ENCODE measurements at places on chromosomes 3 and 15.

- DNase-seq: no peak
Measured at GRCh38 chr3:177887475-177887874, 648.8 kb upstream of the KCNMB2 start.

DNA sequence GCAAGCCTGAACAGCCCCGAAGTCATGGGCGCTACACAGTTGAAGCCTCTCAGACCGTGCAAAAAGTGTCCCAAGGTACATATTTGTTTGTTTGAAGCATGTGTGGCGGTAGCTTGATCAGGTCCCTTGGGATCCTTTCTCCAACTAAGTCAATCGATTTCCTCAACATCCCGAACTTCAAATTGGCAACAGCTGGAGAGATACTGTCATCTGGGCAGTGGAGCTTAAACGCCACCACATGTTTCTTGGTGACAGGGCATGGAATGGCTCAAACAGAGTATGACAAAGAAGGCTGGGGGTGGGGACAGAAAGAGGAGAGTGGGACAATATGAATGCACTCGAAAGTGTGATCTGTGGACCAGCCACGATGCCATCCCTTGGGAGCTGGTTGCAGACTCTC lies 84.9 kb upstream of the PSMD6 start:
- DNase-seq: no peak

- no peak for DNase-seq
Measured at GRCh38 chr3:197028728-197029510, 698 bp downstream of the MELTF start.

GRCh38 chr3:39113291-39113690 lies 5.8 kb downstream of the TTC21A start:
- no peak for DNase-seq

- DNase-seq: no peak
Measured at GRCh38 chr3:341998-342397, 145.4 kb downstream of the CHL1 start.

GRCh38 chr3:39350714-39351113 lies 21.2 kb downstream of the CCR8 start:
- DNase-seq: no peak

DNA sequence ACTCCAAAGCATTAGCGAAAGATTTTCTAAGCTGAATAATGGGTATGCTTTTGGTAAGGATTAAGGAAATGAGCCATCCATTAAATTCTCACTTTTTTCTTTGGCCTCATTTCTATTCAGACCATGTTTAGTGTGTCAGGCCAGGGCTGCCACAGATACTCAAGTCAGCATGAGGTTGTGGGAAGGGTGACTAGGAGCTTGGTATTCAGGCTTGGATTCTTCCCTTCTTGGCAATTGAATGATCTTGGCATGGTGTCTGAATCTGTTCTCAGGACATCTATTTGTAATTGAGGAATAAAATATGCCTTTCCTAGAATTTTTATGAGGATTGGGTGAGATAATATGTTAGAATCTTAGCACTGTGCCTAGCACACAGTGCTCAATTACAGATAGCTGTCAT lies 11.2 kb downstream of the CCNB2 start:
- DNase-seq: no peak

GRCh38 chr3:120460862-120461261 lies 10.1 kb upstream of the FSTL1 start:
- no peak for DNase-seq

DNA sequence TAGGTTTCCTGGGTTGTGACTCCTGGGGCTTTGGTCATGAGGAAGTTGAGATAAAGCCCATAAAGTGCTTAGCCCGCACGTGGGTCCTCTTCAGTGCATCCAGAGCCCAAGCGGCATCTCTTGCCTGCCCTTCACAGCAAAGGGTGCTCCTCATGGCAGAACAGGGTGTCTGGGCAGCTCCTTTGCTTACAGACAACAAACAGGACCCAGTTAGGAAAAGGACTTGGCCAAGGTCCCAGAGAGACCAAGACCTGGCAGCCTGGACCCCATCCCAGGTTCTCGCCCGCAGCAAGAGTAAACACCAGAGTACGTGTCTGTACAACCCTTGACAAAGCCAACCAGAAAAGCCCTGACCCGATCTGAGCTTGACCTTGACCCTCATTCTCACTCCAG lies 27.0 kb downstream of the ALS2CL start:
- no peak for DNase-seq

DNA sequence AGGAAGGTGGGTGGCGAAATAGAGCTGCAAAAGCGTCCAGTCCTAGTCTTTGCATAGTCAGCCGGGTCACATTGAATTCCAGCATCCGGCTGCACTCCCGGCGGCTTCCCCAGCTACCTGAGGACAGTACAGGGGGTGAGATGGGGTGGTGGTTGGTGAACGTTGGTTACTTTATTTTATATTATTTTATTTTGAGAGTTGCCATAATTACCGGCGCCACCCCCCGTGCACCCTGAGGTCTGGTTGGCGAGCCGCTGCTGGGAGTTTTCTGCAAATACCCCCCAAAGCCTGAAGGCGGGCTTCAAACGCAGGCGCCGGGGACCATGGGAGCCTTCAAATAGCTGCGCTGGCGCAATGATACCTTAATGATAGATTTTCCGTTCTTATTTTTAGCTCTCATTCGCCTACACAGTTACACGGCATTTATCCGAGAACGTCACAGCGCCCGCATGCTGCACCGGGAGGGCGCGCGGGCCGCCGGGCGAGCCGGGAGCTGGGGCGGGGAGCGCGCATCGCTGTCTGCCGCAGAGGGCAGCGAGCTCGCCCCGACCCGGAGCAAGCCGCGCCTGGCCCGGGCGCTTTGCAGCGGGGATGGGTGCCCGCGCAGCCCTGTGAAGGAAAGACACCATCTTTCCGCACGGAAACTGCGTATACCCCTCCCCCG lies 756 bp upstream of the RASGRF1 start:
- no peak for DNase-seq

DNA sequence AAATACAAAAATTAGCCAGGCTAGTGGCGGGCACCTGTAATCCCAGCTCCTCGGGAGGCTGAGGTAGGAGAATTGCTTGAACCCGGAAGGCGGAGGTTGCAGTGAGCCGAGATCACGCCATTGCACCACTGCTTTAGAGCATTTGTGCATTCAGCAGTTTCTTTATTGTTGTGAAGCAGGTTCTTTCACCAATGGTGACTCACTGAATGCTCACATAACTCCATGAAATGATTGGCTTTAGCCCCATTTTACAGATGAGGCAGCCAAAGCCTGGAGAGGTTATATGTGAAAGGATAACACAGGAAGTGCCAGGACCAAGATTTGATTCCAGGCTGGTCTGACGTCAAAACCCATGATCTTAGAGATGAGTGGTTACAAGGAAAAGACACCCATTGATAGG lies 195.2 kb downstream of the SLCO3A1 start:
- no peak for DNase-seq

DNA sequence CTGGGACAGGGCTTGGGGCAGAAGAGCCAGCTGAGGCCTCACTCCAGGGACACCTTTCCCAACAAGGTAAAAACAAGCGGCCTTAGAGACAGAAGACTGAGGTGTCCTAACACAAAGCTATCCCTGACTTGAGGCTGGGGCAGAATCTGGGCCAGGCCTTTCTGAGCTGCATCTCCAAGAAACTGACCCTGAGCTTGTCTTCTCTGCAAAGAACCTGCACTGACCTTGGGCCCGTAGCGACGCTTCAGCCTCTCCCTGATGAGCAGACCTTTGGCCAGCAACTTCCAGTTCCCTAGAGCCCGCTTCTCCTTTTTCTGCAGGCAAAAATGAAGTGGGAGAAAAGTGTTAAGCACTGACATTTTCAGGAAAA lies 22.2 kb downstream of the TMEM43 start:
- no peak for DNase-seq

DNA sequence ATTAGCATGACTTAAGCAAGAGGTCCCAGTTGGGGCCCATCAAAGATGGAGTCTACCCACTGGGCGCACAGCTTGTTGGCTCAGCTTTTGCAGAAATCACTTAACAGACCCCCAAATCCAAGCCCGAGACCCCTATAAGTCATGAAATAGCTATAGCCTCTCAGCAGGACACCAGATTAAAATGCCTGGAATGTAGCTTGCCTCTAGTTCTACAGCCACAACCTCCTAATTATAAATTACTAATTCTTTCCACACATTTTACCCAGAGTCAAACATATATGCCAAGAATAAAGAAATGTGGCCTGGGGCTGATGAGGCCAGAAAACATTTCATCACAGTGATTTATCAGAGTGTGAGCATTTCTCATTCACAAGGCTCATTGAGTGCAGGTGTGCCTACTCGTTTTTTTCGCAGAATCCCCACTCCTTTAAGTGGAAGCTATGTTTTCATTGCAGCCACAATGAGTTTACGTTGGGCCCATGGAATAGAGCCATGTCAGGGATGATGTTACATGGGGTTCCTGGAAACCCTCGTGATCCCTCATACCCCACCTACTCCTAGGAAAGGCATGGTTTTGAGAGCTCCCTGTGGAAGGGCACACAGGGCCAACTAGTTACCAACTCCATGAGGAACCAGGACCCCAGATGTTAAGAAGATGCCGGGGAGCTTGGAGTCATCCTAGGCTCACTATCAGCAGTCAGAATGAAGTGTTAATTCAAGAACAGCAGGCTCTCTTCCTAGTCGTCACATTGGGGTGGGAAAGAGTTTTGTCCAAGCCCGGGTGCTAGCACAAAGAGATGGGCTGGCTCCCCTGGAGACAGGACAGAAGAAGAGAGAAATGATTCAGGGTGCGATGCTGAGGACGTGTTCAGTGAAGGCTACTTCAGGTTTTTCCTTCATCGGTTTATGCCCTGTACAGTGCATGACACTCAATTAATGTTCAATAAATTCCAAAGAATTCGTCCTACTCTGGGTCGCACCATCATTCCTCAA lies 90.2 kb upstream of the ABHD17C start:
- no peak for DNase-seq

- no peak for DNase-seq
Measured at GRCh38 chr3:118626453-118626852, 408.2 kb downstream of the IGSF11 start.

- no peak for DNase-seq
Measured at GRCh38 chr3:112769286-112769978, 77.2 kb downstream of the CD200R1L start.

- DNase-seq: no peak
Measured at GRCh38 chr3:123351501-123351900, 97.4 kb downstream of the ADCY5 start.

DNA sequence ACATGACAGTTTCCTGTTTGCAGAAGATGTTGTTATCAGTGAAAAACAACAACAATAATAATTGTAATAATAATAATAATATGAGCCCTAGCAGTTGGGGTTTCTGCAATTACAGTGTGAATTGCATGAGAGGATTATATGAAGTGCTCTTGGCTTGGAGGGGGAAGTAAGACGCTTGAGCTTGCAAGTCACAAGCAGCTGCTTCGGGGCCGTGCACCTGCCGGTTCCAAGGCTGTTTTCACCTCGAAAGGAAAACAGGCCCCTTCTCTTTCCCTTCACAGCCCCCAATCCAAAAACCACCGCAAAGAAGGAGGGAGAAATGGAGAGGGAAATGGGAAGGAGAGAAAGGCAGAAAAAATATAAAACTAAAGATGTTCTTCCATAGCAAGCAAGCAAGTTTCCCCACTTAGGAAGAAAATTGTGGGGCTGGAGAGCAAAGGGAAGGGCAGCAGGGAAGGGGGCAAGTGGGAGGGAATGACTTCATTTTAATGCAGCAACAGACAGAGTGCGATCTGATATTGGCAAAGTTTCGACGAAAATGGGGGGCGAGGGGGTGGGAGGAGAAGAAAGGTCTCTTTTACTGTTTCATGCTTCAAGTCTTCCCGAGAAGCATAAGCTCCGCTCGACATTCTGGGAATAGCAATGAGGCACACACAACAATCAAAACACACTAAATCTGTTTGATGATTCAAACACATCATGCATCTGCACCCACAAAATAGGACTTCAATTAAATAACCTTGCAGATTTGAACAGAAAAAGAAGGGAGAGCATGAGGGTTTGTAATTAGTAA lies 284.2 kb upstream of the ATP11B start:
- DNase-seq: no peak

- DNase-seq: no peak
Measured at GRCh38 chr15:100914876-100915275, 4.3 kb upstream of the LRRK1 start.

Data from activated T-helper 1 cell treated with Interleukin-2 at 50 U/mL for 16 hours (primary cell).